Putamen (tissue), 1 donor: ENCODE measurements at places on chromosomes 13 and 19.

DNA sequence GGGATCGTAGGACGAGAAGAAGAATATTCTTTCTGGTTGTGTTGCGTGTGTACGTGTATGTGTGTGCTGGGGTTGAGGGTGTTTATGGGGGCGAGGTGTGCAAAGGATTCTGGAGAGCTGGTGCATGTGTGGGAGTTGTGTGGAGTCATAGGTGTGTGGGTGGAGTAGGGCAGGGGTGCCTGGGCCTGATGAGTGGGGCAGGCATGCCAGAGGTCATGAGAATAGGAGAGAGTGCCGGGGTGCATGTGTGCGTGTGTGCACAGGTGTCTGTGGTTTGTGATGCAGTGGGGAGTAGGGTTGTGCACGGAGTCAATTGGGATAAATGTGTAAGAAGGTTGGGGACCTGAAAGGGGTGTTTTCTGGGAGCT, 649 bp downstream of the TMEM91 start:
- DNase-seq: no peak

DNA sequence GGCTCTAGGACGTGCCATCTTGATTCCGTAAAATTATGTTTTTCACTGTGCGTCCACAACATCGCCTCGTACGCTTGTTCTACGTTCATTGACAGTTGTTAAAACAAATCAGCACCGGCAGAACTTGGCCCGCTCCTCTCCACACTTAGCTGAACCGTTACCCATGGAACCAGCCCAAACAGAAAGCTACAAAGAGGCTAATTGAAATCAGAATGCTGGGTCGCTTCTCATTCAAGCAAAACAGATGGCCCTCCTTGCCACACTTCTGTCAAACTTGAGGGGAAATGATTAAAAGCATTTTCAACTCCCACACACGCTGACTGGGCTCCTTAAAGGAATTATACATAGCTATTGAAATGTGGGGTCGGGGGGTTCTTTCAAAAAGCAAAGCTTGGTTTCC, 71.6 kb downstream of the TM9SF2 start:
- no peak for DNase-seq

DNA sequence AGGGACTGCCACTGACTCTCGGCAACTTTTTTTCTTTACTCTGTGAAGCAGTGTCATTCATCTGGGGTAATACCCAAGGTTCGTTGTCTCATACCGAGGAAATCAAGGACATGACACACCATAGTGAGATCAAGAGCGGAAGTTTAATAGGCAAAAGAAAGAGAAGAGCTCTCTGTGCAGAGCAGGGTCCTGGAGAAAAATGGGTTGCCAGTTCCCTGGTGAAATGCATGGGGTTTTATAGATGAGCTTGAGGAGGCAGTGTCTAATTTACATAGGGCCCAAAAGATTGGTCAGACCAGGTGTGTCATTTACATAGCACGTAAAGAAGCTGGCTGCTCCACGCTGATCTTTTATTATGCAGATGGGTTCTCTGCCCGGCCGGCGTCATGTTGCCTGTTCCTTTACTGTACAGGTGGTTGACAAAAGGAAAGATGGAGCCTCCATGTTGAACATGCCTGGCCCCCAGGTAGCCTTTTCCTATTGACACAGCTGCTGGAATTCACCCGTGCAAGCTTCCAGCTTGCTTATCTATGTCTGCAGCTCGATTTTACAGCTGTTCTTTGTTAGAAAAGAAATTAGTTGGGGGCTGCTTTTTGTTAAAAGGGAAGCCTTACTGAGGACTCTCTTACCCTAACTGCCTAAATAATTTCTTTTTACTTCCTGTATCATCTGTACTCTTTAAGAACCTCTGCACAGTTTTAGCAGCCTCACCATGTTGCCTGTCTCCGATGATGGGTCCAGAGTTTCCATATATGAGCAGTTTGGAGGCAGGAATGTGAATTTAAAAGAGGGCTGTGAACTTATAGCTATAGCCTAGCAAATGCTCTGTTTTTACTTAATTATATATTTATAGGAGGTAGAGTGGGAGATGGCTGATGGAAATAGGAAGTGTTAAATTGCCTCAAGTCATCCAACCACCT, 98.0 kb upstream of the DIAPH3 start:
- no peak for DNase-seq

DNA sequence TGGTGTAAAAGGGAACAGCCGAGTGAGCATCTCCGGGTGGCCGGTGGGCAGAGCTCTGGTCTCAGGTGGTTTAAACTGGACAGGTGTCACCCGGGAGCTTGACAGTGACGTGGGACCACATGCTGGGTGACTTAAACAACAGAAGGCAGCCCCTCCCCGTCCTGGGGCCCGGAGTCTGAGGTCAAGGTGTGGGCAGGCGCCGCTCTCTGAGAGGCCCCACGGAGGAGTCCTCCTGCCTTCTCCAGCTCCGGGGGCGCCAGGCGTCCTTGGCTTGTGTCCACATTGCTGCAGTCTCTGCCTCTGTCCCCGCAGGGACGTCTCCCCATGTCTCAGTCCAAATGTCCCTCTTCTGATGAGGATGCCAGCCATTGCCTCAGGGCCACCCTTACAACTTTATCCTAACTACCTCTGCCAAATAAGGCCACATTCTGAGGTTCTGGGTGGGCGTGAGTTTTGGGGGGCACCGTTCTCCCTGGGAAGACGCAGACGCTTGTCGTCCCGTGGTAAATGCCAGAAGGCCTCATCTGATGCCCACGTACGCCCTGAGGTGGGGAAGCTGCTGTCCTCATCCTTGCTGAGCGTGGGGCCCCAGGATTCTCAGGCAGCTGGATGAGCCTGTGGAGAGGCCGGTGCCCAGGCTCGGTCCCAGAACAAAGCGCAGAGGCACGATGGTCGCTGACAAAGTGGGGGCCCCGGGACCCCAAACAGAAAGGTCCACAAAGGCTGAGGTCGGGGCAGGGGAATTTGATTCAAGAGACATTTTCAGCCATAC, 12.9 kb downstream of the GZMM start:
- DNase-seq: no peak

GRCh38 chr19:17404621-17405249, 695 bp downstream of the BST2 start:
- DNase-seq: no peak

DNA sequence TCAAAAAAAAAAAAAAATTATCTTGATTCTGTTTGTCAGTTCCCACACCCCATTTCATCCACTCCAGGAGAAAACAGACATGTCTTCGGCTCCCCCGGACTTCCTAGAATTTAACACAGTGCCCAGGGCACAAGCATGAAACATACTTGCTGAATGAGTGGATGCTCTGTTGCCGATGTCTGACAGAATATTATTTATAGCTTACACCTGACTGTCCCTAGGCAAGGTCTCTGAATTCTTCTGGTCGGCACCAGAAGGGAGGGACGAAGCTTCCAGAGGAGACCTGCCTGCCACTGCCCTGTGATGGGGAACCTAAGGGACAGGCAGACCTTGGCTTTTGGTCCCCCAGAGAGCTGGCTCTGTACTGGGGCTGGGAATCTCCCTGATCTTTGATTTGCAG, 43.9 kb upstream of the PEG3 start:
- no peak for DNase-seq

DNA sequence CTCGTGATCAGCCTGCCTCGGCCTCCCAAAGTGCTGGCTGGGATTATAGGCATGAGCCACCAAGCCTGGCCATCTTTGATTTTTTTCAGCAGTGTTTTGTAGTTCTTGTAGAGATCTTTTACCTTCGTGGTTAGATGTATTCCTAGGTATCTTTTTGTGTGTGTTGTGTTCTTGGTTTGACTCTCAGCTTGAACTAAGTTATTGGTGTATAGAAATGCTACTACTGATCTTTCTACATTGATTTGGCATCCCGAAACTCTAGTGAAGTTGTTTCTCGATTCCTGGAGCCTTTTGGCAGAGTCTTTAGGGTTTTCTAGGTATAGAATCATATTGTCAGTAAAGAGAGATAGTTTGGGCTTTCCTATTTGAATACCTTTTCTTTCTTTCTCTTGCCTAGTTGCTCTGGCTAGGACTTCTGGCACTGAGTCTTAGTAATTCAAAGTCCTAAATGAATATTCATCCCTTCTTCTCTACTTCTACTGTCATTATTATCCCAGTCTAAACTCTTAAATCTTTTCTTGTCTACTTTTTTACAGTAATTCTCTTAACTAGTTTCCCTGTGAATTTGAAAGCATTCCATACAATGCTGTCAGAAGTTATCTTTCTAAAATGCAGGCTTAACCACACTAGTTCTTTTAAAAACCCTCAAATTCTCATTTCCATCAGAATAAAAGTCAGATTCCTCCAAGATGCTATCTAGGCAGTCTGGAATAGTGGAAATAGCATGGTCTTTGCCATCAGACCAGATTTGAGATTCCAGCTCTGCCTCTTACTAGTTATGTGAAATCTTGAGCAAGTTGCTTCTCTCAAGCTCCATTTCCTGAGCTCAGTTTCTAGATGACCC, 7.0 kb downstream of the GPR18 start:
- no peak for DNase-seq

DNA sequence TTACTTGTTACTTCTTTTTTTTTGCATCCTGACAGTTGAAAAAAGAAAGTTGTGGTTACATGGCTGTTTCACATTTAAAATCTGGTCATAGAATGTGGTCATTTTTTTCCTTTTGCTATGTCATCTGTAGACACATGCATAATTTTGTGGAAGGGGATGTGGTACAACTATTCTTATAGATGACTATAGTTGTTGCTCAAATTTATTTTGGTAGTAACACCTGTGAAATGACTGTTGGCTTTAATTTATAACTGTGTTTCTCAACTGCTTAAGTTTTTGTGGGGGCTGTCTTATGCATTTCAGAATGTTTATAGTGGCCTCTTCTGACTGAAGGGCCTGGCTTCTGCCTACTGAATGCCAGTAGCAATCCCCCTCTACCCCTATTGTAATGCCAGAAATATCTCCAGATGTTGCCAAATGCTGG, 130.5 kb downstream of the PAN3 start:
- DNase-seq: no peak

GRCh38 chr13:22940736-22941135, 240.0 kb upstream of the SGCG start:
- DNase-seq: no peak

GRCh38 chr13:19059016-19059780, 122.4 kb downstream of the TUBA3C start:
- DNase-seq: no peak

DNA sequence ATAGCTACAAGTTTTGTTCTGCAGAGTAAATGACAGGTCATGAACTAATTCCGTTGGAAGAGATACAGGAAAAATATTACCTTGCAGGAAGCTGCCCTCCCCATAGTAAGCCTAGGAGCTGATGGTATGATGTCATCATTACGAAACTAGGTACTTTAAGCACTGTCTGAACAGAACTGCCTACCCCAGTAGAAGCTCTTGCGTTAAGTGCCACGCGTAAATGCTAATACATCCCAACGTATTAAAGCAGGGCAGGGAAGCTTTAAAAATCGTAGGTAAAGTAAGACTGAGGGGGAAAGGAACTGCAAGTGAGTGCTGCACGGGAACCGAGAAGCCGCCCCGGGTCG, 572 bp downstream of the UGGT2 start:
- DNase-seq: peak; percentile 31

DNA sequence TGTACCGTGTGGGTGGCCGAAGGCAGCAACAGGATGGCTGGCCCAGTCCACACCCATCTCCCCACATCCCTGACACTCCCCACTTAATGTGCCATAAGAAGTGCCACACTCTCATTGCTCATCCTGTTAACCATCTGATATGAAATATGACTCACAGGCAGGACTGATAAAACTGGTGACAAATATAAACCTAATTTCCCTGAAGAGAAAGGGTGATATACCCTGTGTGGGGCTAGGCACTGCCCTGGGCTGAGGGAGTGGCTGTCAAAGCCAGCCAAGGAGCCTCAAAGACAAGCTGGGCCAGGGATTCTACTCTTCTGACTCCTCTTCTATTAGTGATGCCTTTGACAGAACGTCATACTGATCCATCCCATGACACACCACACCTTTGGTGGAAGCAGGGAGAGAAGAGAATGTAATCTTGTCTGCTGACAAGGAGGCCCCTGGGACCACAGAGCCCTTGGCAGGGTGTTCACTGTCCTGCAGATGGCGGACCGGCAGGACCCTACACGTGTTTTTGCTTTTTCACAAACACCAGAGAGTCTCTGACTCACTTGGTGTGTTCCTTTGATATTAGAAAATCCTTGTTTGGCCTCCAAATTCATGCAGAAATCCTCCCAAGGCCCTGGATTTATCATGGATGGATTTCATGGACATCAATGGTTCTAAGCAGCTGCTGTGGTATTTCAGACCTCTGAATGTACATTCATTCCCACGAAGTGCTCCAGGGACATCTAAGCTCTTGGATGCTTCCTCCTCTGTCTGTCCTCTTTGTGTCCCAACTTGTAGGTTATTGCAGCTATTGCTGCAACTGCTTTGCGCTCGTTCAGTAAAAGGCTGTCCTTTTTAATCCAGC, 98.0 kb upstream of the WASF3 start:
- no peak for DNase-seq
